Upper lobe of left lung (tissue), 6 donors: ENCODE measurements at places on chromosomes 3 and 15. TPM values are rescaled to one million over a fixed set of nuclear protein-coding genes. Genes with fewer than 3 reads are reported as not detected.

DNA sequence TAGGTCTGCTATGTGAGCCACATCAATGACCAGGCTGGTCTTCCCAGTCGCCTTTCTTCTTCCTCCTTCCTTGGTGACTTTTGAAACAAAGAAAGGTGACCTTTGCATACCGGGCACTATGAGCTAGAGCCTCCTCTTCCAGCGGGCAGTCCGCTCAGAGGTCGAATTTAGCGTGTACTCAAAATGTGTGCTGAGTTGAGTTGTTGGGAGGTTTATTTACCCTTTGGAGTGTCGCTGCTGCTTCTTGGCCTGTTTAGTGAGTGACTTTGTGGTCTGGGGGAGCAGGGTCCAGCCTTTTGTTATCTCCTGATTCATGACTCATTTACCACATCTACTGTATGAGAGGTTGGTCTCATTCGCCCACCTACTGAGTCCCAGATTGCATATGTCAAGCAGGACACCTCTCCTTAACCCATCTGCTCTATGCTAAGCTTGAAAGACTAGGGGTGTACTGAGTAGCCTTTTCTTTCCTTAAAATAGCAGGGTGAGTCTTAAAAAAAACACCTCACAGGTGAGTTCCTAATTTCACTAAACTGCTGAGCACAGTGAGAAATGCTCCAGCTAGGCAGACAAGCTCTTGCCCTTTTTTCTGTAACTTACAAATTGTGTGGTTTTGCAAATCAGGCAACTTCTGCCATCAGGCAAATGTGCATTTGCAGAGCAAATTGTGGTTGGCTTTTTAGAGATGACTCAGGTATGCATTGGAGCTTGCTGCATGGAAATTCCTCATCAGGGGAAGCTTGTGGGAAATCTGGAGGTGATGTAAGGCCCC is 3.2 kb upstream of the SIAH2 start:
- no peaks in the 10 kb centered on the region for H3K27me3 ChIP-seq
- H3K27ac ChIP-seq = no peak overlapping the region
- H3K4me1 ChIP-seq = peaks cover 11% of the 10 kb centered on the region
- no peak overlapping the region for H3K4me3 ChIP-seq
- no peak for DNase-seq

Gene ZPLD1
- not detected for total RNA-seq

- no peak for DNase-seq
- peaks cover 9% of the 10 kb centered on the region for H3K4me1 ChIP-seq
Observed at GRCh38 chr3:72031581-72031980, 246.6 kb upstream of the PROK2 start.

DNA sequence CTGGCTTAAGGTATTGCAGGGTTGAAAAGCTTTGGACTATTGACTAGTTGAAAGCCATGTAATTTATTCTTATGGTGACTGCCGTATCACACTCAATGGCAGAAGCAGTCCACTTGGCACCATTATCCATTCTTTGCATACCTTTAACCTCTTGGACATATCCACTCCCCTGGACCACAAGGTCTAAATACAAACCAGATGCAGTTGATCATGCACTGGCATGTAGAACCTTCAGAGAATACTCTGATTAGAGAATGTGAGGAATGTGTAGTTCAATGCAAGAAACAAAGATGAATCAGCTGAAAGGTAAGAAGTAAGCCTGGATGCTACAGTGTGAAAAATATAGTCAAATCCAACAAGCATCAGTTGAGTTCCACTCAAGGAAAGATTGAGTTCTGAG is 93.1 kb downstream of the FRMD5 start:
- no peaks in the 10 kb centered on the region for H3K4me1 ChIP-seq
- H3K4me3 ChIP-seq = no peak overlapping the region
- H3K27me3 ChIP-seq = no peaks in the 10 kb centered on the region
- no peak overlapping the region for H3K27ac ChIP-seq

Gene ESYT3
- total RNA-seq = 49.2 TPM

Gene NBEAL2
- total RNA-seq = 94.7 TPM

DNA sequence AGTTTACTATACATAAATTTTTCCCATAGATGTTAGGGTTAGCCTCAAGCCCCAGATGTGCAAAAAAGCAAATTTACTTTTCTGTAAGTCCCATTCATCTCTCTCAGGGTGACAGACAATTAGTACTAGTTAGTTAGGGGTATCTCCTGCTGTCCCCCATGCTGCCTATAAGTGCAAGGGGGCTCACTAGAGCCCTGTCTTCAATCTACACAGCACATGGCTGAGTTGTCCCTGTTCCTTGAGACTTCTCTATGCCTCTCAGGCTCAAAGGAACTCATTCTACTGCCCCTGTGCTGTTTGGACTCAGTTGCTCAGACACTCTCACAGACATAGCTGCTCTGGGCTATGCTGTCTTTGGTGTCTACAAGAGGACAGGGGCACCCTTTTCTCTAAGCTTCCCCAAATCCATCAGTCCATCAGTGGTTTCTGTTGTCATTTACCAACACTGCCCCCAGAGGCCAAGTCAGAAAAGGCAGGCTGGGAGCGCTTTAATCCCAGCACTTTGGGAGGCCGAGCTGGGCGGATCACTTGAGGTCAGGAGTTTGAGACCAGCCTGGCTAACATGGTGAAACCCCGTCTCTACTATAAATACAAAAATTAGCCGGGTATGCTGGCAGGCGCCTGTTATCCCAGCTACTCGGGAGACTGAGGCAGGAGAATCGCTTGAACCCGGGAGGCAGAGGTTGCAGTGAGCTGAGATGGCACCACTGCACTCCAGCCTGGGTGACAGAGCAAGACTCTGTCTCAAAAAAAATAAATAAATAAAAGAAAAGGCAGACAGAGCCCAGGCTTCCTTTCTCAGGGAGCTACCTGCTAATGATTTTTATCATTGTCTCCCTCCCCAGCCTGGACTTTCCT is 31.4 kb upstream of the PRTG start:
- DNase-seq = no peak
- no peaks in the 10 kb centered on the region for H3K4me1 ChIP-seq
- no peaks in the 10 kb centered on the region for H3K27me3 ChIP-seq
- H3K4me3 ChIP-seq = no peak overlapping the region
- H3K27ac ChIP-seq = no peak overlapping the region

GRCh38 chr3:42144209-42144608 is 53.1 kb downstream of the TRAK1 start:
- no peak overlapping the region for H3K27ac ChIP-seq
- peaks cover 10% of the 10 kb centered on the region for H3K4me1 ChIP-seq
- no peaks in the 10 kb centered on the region for H3K27me3 ChIP-seq
- no peak for DNase-seq
- no peak overlapping the region for H3K4me3 ChIP-seq

DNA sequence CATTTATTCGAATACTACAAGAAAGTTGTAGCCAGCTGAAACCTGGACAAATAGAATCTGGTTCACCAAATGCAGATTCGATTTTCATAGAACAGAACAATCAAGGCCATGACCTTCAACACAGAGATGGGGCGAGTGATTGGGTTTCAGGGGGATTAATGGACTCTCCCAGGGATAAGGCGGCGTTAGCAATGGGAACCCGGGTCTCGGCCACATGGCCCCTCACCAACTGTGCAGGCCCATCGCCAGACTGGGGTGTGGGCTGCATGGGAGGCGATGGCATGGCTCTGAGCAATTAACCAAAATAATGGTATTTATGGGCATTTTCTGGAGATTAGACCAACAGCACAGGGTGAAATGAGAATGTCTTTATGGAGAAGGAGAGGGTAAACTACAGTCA is 34.2 kb downstream of the VGLL4 start:
- H3K4me3 ChIP-seq = no peak overlapping the region
- H3K4me1 ChIP-seq = peaks cover 31% of the 10 kb centered on the region
- H3K27ac ChIP-seq = no peak overlapping the region
- H3K36me3 ChIP-seq = no peaks in the 10 kb centered on the region
- no peaks in the 10 kb centered on the region for H3K27me3 ChIP-seq

Gene EEFSEC
- total RNA-seq = 16.9 TPM

Gene IL5RA
- total RNA-seq = 7.3 TPM

DNA sequence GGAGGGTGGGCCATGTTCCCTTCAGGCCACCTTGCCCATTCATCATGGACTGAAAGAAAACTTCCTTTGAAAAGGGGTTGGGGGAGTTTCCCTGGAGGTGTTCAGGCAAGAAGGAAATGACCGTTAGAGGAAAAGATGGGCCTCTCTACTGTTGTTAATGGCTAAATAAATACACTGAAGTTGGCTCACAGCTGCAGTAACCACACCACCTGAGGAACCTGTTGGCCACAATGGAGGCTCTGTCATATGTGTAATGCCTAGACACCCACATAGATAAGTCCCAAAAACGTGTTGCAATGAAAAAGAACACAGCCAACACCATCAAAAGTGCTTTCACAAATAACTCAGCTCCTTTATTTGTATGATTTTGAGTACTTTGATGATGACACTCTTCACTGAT is 38.2 kb upstream of the FAM3D start:
- no peaks in the 10 kb centered on the region for H3K4me1 ChIP-seq
- H3K4me3 ChIP-seq = no peak overlapping the region
- no peaks in the 10 kb centered on the region for H3K27me3 ChIP-seq

Gene GOLGA6L9
- 4.6 TPM for total RNA-seq

Gene MAPKAPK3
- total RNA-seq = 93.0 TPM

DNA sequence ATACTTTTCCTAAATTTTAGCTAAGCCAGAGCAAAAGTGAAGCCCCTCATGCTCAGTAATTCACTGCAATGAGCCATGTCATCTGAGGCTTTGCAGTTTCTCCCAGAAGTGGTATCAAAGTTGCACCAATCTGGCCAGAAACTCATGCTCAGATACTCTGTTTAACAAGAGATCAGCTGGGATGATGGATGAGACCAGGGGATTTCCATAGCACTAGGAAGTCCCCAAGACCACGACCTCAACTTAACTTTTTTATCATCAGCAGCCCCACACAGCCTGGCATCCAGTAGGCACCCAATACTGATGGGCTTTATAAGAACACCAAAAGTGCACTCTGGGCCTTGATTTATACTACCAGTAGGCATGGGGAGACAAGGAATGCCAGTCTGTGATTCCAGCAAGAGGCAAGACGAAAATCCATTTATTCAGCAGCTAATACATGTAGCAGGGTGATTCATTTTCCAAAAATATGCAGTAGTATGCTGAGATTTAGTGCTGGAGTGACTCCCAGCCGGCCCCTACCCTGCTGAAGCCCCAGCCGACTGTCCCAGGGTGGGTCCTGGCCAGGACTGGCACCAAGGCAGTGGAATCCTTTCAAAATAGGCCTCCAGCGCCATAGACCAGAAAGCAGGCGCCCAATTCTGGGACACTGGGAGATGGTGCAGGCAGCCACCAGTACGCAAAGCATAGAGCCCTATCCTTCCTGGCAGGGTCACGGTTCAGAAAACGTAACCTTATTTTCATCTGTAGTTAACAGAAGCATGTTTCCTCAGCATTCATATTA is 612 bp upstream of the LDHAL6B start:
- H3K27ac ChIP-seq = no peak overlapping the region
- no peaks in the 10 kb centered on the region for H3K36me3 ChIP-seq
- no peaks in the 10 kb centered on the region for H3K27me3 ChIP-seq
- DNase-seq = no peak

DNA sequence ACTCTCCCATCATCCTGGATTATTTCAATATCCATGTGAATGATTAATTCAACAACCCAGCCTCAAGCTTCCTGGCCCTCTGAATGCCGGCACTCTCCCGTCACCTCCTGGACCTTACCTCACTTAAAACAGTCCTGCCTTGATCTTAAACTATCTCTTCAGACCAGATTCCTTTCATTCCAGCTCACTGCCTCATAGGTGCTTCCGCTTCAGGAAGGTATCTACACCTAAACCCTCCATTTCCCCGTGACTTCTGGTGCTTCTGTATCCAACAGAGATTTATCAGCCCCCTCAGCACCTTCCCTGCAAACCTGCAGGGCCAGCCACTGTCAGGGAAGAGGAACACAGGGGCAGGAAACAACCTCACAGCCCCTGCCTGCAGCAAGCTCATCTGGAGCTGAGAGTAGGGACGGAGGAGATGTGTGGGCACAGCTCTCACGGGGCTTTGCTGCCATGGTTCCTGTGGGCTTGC is 98.9 kb upstream of the TJP1 start:
- H3K36me3 ChIP-seq = no peaks in the 10 kb centered on the region
- no peaks in the 10 kb centered on the region for H3K27me3 ChIP-seq
- DNase-seq = no peak
- peaks cover 12% of the 10 kb centered on the region for H3K4me1 ChIP-seq
- H3K4me3 ChIP-seq = no peak overlapping the region

Gene RTP4
- 5.2 TPM for total RNA-seq

DNA sequence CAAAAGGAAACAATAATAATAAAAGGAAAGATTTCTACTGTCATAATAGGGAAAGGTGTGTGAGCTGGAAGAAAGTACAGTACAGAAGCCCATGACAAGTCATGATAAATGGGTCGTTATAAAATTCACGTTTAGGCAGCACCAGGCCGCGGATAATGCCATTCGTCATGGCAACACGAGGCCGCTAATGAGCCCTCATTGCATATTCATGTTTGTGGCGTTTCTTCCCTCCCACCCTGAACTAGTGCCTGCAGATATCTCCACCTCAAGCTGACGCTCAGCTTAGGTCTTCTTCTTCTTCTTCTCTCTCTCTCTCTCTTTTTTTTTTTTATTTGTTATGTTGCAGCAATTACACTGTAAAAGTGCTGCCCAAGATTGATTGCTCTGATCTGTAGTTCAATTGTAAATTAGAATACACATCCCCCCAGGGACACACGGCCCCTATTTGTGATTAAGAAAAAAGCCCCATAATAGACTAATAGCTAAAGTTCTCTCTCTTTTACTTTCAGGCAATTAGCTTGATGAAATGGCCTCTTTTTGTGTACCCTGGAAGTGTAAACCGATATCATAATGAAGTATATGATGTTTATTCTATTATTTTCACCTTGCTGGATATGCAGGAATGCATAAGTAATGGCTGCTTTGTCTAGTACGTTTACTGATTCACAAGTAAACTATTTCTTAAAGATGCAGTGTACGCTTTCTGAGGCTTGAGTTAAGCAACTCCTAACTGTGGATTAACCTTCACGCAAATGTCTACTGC is 61.9 kb upstream of the NR2F2 start:
- no peak for DNase-seq
- peaks cover 8% of the 10 kb centered on the region for H3K4me1 ChIP-seq
- no peaks in the 10 kb centered on the region for H3K36me3 ChIP-seq

- H3K4me1 ChIP-seq = peaks cover 23% of the 10 kb centered on the region
- DNase-seq = no peak
- H3K27ac ChIP-seq = peak overlapping the region; percentile 52
- no peaks in the 10 kb centered on the region for H3K36me3 ChIP-seq
- H3K27me3 ChIP-seq = no peaks in the 10 kb centered on the region
Observed at GRCh38 chr3:159787178-159787574, 201.5 kb upstream of the IL12A start.

GRCh38 chr3:111531446-111531845 is 10.6 kb upstream of the CD96 start:
- no peak overlapping the region for H3K4me3 ChIP-seq
- no peaks in the 10 kb centered on the region for H3K27me3 ChIP-seq
- H3K27ac ChIP-seq = no peak overlapping the region
- no peaks in the 10 kb centered on the region for H3K4me1 ChIP-seq

Gene TRH
- 0.55 TPM for total RNA-seq

Gene SCAANT1
- total RNA-seq = not detected

DNA sequence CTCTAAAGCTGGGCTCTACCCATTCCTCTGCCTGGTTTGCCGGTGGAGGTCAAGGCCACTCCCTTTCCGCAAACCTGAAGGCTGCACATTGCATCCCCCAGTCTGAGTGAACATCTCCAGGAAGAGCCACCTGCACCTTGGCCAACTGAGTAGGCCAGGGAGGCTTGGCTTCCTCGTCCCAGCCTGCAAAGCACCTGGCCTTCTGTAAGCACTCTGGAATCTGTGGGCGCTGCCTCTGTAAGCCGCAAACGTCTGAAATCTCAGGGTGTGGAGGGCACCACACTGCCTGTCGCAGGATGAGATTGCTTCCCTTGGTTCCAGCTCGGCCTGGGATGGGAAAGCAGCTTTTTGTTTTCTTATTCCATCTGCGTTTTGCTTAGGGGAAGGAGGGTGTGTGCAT is 81.3 kb downstream of the SEC22A start:
- H3K27me3 ChIP-seq = no peaks in the 10 kb centered on the region
- no peak overlapping the region for H3K4me3 ChIP-seq
- no peak for DNase-seq
- no peak overlapping the region for H3K27ac ChIP-seq
- H3K4me1 ChIP-seq = no peaks in the 10 kb centered on the region
